ENCODE measurements at places on chromosomes 12 and 14.

DNA sequence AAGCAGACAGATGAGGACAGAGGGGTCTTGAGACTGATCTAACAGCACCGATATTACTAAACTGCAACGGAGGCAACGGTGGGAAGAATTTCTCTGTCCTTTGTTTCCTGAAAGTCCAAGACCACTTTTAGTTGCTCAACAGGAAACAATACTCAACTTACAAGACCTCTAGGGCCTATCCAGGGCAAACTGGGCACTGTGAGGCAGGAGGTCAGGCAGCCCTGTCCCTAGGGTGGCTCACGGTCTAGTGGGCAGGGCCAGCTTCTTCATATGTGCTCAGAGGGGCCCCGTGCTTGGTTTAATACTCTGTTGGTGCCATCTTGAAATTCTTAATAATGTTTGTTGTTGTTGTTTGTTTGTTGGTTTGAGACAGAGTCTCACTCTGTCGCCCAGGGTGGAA, 14.2 kb downstream of the SSH1 start:
- DNase-seq = no peak

DNA sequence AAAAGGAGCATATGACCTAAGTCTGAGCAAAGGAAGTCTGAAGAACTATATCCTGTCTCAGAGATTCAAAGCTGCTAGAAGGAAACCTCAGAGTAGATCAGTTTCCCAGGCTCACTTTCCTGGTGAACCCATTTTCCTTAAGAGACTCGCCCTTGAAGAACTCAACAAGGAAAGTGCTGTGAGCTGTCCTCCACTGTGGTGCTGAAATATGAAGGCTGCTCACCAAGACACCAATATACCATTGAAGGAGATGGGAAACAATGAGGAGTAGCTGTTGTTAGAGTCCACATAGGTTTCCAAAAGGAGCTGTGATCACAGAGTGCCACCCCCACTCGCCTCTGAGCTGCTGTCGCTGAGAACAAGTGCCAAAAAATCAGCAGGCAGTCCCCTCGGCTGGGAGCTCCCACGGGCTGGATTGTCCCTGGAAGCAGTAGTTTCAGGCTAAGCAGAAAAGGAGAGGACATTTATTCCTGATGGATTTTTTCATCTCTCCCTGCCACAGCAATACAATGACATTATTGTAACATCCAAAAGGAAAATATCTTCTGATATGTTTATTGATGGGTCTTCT, 282.1 kb downstream of the RPS29 start:
- peak; percentile 71 for DNase-seq

GRCh38 chr12:9346866-9347327, 138.7 kb upstream of the PZP start:
- DNase-seq = no peak

DNA sequence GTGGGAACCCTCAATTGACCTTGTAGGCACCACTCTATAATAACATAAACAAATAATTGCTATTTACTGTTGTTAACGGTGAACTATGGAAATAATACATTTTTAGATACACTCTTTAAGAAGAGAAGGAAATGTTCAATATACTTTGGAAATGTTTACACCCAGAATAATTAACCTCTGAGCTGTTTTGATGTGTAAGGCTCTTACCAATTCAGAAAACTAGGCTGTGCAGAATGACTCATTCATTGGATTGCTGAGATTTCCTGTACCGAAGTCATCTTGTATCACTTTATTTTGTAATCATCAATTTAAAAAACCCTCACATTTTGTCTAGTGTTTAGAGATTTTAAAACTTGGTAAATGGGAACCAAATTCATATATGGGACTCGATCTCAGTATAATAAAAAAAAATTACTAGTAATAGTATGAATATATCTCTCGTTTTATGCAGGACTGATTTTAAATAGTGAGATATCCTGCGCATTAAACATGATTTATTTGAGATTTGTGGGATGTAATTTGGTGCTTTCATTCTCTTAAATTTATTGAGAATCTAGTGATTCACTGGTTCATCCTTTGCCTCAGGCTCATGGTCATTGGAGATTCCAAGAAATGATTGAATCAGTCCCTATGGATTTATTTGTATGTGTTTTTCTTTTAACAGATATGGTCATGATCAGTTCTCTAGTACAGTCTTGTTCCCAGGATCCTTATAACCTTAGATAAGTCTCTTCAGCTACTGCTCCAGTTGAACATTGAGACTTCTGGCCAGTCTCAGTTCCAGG, 3.9 kb downstream of the SAMD4A start:
- peak; percentile 82 for DNase-seq

DNA sequence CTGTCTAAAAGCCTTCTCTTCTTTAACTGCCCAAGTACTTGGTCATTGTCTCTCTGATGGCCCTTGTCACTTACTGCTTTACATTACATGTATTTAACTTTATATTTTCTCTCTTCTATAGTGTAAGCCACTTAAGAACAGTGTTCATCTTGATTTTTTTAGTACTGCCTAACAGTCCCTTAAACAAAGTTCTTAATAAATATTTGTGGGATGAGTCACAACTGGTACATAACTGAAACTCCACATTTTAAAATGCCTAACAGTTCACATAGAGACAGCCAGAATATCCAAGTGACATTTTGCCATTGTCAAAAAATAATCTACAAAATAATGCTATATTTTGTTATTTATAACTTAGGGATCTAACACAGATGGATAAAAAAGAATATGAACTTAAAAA, 146.6 kb downstream of the STXBP6 start:
- DNase-seq = no peak

DNA sequence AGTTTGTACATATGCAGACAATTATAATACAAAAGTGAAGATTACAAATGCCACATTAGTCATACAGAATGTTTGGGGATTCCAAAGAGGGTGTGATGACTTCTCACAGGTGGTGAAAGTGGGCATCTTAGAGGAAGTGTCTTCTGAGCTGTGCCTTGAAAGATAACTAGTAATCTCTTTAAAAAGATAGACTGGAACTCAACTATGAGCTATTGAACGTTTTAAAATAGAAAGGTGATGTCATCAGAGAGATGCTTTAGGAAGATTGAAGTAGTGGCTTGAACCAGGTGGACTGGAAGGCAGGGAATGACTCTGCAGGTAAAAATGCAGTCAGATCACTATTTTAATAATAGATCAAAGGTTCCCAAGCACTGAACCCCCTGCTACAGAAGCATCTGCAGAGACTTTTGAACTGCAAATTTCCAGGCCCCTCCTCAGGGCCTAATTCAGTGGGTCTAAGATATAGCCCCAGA, 50.3 kb downstream of the SYT1 start:
- DNase-seq = no peak

- no peak for DNase-seq
Measured at GRCh38 chr12:39813776-39814175, 194.2 kb upstream of the ABCD2 start.

DNA sequence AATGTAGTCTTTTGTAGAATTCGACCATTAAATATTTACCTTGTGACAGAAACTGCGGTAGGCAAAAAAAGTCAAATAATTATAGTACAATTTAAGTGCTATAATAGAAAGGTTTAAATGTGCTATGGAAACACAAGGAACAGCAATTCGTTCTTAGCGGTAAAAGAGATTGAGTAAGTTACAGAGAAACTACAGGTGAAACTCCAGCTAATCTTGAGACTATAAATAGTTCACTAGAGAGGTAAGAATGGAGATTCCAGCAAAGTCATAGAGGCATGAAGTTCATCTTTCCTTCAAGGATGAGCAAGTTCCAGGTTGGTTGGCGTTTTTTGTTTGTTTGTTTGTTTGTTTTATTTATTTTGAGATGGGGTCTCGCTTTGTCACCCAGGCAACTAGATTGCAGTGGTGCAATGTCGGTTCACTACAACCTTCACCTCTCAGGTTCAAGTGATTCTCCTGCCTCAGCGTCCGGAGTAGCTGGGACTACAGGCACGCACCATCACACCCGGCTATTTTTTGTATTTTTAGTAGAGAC, 878 bp upstream of the R3HDM2 start:
- DNase-seq = no peak

- DNase-seq = no peak
Measured at GRCh38 chr12:99906786-99907579, 77.8 kb downstream of the ANKS1B start.

- no peak for DNase-seq
Measured at GRCh38 chr12:52813203-52813819, 605 bp downstream of the KRT4 start.

DNA sequence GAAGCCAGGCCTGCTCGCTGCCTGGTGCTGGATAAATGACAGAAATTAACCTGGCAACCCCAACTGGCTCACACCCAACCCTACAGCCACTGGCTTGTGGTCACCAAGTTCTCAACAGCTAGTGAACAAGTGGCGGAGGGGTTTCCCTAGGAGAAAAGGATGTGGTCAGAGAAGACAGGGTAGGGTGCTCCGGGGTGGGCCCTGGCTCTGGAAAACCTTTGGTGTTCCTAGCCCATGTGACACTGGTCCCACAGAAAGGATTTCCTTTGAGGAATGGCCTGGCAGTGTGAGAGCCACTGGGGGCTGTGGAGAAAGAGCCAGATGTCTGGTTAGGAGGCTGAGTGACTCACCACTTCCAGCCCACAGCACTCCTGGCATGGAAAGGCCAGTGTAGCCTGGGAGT, 8.7 kb downstream of the SYNE3 start:
- DNase-seq = peak; percentile 93

- no peak for DNase-seq
Measured at GRCh38 chr14:80906946-80907345, 34.6 kb downstream of the CEP128 start.
